ENCODE measurements at places on chromosomes 6 and 20.

GRCh38 chr20:36744243-36744642, 1.6 kb downstream of the NDRG3 start:
- DNase-seq, result no peak

DNA sequence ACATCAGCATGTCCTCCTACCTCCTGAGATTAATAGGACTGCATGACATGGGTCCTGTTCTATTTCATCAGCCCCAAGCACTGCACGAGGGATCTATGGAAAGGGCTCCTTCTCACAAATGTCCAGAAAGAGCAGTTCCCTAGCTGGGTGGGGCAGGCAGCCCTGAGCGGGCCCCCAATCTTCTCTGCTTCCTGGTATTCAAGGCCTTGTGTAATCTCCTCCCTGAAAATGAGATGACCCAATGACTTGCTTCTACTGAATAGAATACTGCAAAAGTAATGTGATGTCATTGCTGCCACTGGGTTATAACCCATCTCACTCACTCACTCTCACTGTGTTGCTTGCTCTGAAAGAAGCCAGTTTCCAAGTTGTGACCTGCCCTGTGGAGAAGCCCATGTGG, 126.4 kb downstream of the OPRM1 start:
- DNase-seq, result no peak

DNA sequence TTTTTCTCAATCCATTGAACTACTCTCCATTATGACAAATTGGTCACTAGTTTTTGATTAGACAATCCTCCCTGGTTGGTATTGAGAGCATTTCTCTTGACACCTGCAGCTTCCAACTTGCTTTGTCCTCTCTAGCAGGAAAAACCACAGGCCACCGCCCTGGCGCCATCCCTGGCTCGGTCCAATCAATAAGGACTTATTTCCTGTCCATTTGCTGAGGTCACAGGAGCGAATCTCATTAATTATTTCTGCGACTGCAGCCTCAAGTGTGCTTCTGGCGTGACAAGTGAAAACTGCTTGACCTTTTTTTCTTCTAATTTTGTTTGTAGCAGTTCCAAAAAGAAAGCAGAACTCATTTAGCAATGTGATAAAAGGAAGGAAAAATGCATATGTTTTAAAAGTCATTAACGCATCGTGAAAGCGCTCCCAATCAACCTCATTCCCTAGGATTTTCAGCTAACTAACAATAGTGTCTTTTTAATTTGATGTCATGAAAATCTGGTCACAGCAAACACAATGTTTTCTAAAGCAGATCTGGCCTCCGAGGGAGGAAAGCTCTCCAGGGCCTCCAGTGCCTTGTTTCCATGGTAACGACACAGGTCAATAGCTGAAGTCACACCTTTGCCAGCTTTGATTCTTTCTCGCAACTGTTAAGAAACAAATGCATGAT, 39.0 kb upstream of the BEND3 start:
- DNase-seq, result no peak

DNA sequence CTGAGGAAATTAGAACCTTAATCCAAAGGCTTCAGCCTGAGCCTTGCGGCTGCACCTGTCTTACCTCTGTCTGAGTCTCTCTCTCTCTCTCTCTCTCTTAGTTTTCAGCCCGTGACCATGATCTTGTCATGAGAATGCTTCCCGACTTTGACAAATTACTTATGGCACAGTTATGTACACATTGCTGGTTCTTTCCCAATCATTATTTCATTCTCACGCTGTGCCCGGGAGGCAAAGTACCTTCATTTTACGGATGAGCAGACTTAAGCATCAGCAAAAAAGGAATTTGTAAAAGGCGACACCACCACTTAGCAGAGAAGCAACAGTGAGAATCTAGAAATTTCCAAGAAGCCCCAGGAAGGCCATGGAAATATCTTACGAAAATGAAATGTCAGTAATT, 54.6 kb downstream of the GMPR start:
- no peak for DNase-seq

DNA sequence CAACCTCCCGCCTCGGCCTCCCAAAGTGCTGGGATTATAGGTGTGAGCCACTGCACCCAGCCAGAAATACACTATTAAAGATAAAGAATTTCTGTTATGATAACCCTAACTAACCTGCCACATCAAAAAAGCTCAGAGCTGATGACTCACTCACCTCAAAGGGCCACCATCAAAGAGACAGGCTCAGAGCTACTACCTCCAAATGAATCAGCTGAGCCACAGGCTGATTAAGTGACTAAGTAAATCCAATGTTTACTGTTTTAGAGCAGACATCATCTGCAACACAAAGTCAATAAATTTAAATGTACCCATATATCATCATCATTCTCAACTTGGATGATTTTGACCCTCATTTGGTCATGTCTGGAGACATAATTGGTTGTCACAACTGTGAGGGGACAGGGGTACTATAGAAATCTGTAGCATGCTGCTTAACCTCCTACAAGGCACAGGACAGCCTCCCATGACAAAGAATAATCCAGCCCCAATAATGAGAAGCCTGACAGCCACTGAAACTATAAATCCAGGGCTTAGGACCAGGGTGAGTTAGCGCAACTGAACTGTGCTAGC, 106.5 kb downstream of the ATP9A start:
- DNase-seq, result peak; percentile 14
